Motor neuron (in vitro differentiated cells): ENCODE measurements at places on chromosomes 5 and 9. TPM values are rescaled to one million over a fixed set of nuclear protein-coding genes. Genes with fewer than 3 reads are reported as not detected.

FGF10 gene
- 1.5 TPM in 1 of 2 replicates, not detected in the other for total RNA-seq

CCDC192 gene
- 1.3 and 1.4 TPM in 2 replicates for total RNA-seq

PALM2AKAP2 gene
- 0.14 and 0.19 TPM in 2 replicates for total RNA-seq

CCL27 gene
- not detected in 2 replicates for total RNA-seq

GRIA1 gene
- 61.6 and 62.9 TPM in 2 replicates for total RNA-seq

SURF1 gene
- 20.7 and 26.7 TPM in 2 replicates for total RNA-seq

NEUROG1 gene
- total RNA-seq, result 1.6 and 1.7 TPM in 2 replicates

SPINK13 gene
- not detected in 2 replicates for total RNA-seq

DAB2 gene
- 1.7 and 2.0 TPM in 2 replicates for total RNA-seq

ALDH1A1 gene
- 0.14 and 0.31 TPM in 2 replicates for total RNA-seq

CARD9 gene
- 0.98 and 1.2 TPM in 2 replicates for total RNA-seq

NTRK2 gene
- total RNA-seq, result 16.4 and 18.3 TPM in 2 replicates

ST6GALNAC6 gene
- total RNA-seq, result 4.7 and 5.7 TPM in 2 replicates

ANKH gene
- 20.0 and 20.7 TPM in 2 replicates for total RNA-seq

ENG gene
- total RNA-seq, result 0.53 and 1.6 TPM in 2 replicates

ADAMTS16 gene
- 0.56 and 0.84 TPM in 2 replicates for total RNA-seq

DRD1 gene
- total RNA-seq, result 7.8 and 8.0 TPM in 2 replicates

CREB3 gene
- total RNA-seq, result 71.4 and 71.5 TPM in 2 replicates

HTR4 gene
- total RNA-seq, result 0.81 and 0.83 TPM in 2 replicates

CREBRF gene
- 15.4 and 19.0 TPM in 2 replicates for total RNA-seq

WDR36 gene
- 28.2 and 31.0 TPM in 2 replicates for total RNA-seq

PDE8B gene
- total RNA-seq, result 2.9 and 3.0 TPM in 2 replicates

NUDT12 gene
- 18.7 and 21.1 TPM in 2 replicates for total RNA-seq

GDA gene
- total RNA-seq, result 2.7 and 3.0 TPM in 2 replicates

TMEM174 gene
- total RNA-seq, result 0.18 TPM in 1 of 2 replicates, not detected in the other

PIP5KL1 gene
- 3.3 and 4.9 TPM in 2 replicates for total RNA-seq

GRK6 gene
- 29.5 and 29.7 TPM in 2 replicates for total RNA-seq

NR5A1 gene
- total RNA-seq, result 0.17 and 0.18 TPM in 2 replicates

HMCN2 gene
- total RNA-seq, result 0.54 and 2.1 TPM in 2 replicates

FLT4 gene
- 0.73 and 1.2 TPM in 2 replicates for total RNA-seq

EXOSC3 gene
- 47.5 and 57.2 TPM in 2 replicates for total RNA-seq

EGFLAM gene
- 27.4 and 40.4 TPM in 2 replicates for total RNA-seq

SGCD gene
- 0.27 and 0.29 TPM in 2 replicates for total RNA-seq

CEMIP2 gene
- total RNA-seq, result 49.8 and 60.1 TPM in 2 replicates

BTNL8 gene
- total RNA-seq, result not detected in 2 replicates

GLRA1 gene
- 0.40 and 0.69 TPM in 2 replicates for total RNA-seq

MZB1 gene
- total RNA-seq, result 0.18 and 0.62 TPM in 2 replicates

PPIC gene
- total RNA-seq, result 2.4 and 3.4 TPM in 2 replicates

TTC1 gene
- total RNA-seq, result 199 and 210 TPM in 2 replicates

ELL2 gene
- 25.4 and 34.6 TPM in 2 replicates for total RNA-seq

ZBTB5 gene
- total RNA-seq, result 27.0 and 28.8 TPM in 2 replicates

CACNA1B gene
- total RNA-seq, result 0.14 and 0.15 TPM in 2 replicates

ADRB2 gene
- total RNA-seq, result 0.58 and 2.4 TPM in 2 replicates

RNF180 gene
- total RNA-seq, result 4.4 and 4.5 TPM in 2 replicates

C5orf46 gene
- not detected in 2 replicates for total RNA-seq

HCN1 gene
- total RNA-seq, result 0.93 and 1.3 TPM in 2 replicates

NREP gene
- total RNA-seq, result 764 and 803 TPM in 2 replicates

ARL14EPL gene
- not detected in 2 replicates for total RNA-seq

KIAA0825 gene
- total RNA-seq, result 5.0 and 5.1 TPM in 2 replicates

CENPP gene
- total RNA-seq, result 22.3 and 26.9 TPM in 2 replicates
